WTC11 (cell line): ENCODE measurements at places on chromosomes 2 and 18. TPM values are rescaled to one million over a fixed set of nuclear protein-coding genes. Genes with fewer than 3 reads are reported as not detected.

Gene BCL11A
- 45.0 to 53.2 TPM (median 46.8 TPM) in 3 replicates for total RNA-seq

Gene REG1A
- 4.8 to 8.2 TPM (median 5.2 TPM) in 3 replicates for total RNA-seq

Gene METAP1D
- total RNA-seq, result 4.7 to 6.0 TPM (median 5.1 TPM) in 3 replicates

DNA sequence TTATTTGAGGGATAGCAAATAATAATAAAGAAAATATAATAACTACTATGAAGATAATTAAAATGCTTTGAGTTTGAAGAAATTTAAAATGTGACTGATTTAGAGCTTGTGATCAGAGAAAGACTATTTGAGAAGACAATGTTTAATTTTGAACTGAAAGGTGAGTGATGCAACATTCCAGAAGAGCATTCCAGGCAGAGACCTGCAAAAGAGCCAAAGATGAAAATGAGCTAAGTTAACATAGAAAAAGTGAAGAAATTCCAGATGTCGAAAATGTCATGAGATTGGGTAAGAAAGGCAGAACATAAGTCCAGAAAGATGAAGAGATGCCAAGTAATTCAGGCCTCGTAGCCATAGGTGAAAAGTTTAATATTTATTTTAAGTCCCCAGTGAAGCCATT is 215.8 kb downstream of the FSIP2 start:
- no peaks in the 10 kb centered on the region for H3K36me3 ChIP-seq
- no peak overlapping the region for H3K4me3 ChIP-seq
- H3K4me1 ChIP-seq, result no peaks in the 10 kb centered on the region; the same call in 1 of the 2 replicates
- DNase-seq, result no peak

GRCh38 chr2:222293660-222294630 is 4.9 kb downstream of the PAX3 start:
- no peak overlapping the region for H3K27ac ChIP-seq
- peaks cover 70% of the 10 kb centered on the region for H3K4me1 ChIP-seq
- 0 out of 2 replicates have a peak, but pooled peaks cover 7% of the 10 kb centered on the region for H3K36me3 ChIP-seq

- no peak for DNase-seq
- no peak overlapping the region for H3K4me3 ChIP-seq
- H3K27me3 ChIP-seq, result no peaks in the 10 kb centered on the region
- peaks cover 18% of the 10 kb centered on the region for H3K4me1 ChIP-seq
- peaks cover 6% of the 10 kb centered on the region for H3K36me3 ChIP-seq
- no peak overlapping the region for H3K27ac ChIP-seq
Measured at GRCh38 chr2:148282201-148282600, 261.3 kb downstream of the MBD5 start.

DNA sequence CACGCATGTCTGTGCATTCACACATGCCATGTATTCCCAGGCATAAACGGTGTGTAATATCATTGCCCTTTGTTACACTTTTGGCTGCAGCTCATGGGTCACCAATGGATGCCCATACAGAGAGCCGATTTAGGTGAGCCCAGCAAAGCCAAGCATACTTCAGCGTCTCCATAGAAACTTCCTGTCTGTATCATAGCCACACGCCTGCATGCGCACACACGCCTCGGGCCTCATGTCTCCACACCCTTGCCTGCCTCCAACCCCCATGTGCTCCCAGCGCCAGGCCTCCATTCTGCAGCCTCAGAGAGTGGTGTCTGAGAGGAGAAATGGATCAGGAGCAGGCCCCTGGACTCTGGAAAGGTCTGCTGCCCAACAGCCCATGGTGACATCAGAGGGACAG is 33.5 kb upstream of the SELENOI start:
- DNase-seq, result no peak
- H3K4me1 ChIP-seq, result peaks cover 23% of the 10 kb centered on the region
- H3K4me3 ChIP-seq, result no peak overlapping the region
- H3K36me3 ChIP-seq, result no peaks in the 10 kb centered on the region
- H3K27ac ChIP-seq, result no peak overlapping the region

DNA sequence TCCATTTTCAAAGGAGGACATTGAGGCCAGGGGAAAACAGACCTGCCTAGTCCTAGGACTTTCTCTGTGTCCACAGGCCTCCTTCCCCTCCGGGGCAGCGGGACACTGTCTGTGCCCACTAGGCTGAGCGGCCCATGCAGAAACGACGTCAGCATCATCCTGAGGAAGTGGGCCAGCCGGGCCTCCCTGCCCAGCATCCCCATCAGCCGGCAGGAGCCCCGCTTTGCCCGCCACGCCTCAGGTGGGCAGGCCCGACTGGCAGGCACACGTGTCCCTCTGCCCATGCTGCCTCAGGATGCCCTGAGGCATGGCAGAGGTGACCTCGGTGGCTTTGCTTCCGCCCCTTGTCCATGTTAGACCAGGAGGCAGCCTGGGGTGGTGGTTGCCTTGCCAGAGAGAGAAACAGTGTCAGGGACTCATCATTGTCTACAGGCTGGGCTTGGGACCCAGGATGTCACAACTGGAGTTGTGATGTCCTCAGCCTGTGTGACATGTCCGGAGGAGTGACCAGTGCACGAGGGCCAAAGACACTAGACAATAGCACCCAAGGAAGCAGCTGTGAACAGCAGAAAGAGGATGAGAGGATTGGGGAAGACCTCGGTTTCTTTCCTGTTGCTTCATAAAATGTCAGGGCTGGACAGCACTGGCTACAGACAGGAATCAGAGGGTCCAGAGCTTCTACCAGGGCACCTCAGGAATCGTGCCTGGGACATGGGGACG is 36.8 kb downstream of the TOGARAM2 start:
- H3K27me3 ChIP-seq, result no peaks in the 10 kb centered on the region
- DNase-seq, result no peak
- H3K4me1 ChIP-seq, result peaks cover 3% of the 10 kb centered on the region; the same call in 1 of the 2 replicates
- H3K36me3 ChIP-seq, result no peaks in the 10 kb centered on the region
- no peak overlapping the region for H3K27ac ChIP-seq
